ENCODE measurements at places on chromosomes 2 and 18.

GRCh38 chr2:134181219-134181618 is 72.7 kb upstream of the MGAT5 start:
- DNase-seq, result peak; percentile 69

DNA sequence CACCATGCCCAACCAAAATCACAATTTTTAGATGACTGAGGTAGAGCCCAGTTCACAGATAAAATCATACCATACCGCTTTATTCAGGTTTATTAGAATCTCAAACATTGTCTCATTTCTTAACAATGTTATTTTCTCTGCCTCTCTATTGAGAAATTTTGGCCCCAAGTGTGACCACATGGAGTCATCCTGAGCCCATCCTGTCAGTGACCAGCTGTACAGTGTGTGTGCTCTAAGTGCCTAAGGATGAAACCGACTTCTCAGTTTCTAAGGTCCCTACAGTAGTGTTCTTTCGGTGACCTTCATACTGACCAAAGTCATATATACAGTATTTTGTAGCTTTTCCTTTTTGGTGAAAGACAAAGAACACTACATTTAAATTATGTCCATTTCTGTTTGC is 123.7 kb upstream of the MSTN start:
- DNase-seq, result no peak

- peak; percentile 56 for DNase-seq
These were observed 1.6 kb downstream of the KLHL14 start for GRCh38 chr18:32771169-32771751.

- DNase-seq, result no peak
These were observed 8.8 kb downstream of the NAB1 start for GRCh38 chr2:190657474-190658255.

DNA sequence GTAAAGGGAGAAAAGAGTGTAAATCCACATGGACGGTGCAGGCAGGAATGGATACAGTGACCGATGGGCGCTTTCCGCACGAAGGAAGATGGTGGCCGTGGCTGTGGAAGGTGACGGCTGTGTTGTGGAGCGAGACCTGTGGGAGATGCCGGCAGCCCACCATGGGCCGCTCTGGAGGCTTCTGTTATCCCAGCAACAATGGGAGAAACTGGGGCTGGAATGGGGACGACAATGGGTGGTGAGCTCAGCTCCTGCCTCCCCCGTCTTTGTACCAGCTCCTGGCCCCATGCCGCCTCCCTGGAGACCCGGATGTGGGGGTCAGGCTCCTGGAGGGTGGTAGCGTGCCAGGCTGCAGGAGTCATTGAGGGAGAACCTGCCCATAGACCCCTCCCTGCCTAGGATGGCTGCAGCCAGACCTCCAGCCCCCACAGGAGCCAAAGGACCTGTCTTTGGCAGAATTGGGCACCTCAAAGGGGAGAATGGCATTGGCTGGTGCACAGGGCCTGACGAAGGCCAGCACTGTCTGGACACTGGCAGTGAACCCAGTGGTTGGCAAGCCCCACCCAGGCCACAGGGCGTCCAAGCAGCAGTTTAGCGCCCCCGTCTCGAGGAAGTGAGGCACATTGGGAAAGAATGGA is 72.6 kb downstream of the SLC66A2 start:
- DNase-seq, result no peak

DNA sequence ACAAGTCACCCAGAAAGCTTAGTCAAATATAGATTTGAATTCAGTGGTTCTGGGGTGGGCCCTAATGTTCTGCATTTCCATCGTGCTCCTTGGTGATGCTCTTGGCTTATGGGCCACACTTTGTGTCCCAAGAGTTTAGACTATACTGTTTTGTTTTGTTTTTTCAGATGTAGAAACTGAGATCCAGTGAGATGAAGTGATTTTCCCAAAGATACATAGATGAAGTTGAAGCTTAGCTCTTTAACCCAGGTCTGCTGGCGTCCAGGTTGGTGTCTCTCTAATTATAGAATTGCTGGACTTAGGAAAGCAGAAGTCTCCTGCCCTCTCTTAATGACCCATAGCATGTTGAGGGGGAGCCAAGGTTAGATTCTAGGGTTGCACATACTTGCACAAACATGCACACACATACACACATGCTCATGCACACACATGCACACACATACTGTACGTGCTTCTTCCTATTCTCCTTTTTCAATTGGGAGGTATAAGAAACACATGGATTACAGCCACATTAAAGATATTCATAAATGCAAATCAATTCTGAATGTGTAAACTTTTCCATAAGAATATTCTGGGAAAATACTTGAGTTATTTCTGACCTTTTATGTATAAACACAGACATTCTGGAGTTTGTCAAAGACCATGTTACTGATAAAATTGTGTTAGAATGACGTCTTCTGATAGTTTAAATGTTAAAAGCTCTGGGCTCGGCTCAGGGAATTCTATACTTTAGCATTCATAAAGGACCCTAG is 41.3 kb upstream of the IL1R1 start:
- no peak for DNase-seq

- no peak for DNase-seq
These were observed 43.1 kb upstream of the GPC1 start for GRCh38 chr2:240392084-240392947.

DNA sequence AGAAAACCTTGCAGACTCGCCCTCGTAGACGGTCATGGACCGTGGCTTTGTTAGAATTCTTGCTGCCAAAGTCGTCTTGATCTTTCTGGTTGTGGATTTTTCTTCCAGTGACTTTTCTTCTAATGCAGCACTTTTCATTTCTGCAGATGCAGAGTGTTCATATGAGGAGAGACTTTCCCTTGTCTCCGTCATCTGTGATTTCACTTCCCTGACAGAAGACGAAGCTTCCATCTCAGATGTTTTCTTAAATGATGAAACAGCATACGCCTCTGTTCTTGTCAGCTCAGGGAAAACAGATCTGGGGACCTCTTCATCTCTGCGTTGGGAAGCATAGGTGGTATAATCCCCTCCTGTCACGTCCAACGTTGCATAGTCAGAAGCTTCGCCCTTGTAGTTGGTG is 50.9 kb downstream of the PLEKHA3 start:
- no peak for DNase-seq

DNA sequence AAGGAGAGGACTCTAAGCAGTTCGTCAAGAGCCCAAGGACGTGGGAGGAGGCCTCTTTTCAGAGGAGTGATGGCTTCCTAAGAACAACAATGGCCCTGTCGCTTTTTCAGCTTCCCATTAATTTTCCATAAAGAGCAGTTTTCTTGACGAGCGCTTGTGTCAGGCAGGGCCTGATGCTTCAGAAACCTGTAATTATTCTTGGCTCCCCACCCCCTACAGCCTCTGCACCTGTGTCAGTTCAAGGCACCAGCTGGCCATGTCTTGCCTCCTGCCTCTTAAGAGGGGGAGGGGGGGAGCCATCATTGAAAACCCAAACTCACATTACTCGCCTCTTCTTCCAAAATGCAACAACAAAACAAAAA is 32.3 kb downstream of the KLF7 start:
- DNase-seq, result no peak

DNA sequence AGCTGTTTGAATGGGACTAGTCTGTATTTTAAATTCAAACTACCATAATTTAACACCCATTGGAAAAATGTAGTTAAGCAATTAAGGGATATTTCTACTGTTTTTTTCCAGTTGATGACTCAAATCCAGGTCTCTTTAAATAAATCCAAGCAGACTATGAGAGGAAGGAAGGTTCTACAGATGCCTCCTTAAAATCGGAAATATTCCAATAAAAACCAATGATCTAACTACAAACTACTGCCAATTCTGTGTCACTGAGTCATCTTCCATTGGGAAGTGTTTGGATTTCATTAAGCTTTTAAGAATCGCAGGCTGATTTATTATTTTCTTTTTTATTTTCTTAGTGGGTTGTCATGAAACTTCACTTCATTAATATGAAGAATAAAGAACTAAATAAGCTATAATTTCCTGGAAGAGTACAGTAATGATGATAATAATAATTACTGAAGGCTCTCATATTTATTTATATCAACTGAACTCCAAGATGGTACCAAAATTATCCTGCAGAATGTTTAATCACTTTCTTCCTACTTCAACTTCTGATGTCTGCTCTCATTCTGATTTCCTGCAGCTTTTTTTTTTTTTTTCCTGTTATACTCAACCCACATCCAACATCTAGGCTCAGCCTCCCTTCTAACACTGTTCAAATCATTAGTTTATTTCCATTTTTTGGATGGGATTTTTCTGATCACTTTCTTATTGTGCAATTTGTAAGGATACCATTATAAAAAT is 166.3 kb upstream of the FN1 start:
- DNase-seq, result no peak

- no peak for DNase-seq
These were observed 95.6 kb downstream of the NUP35 start for GRCh38 chr2:183219888-183220287.

GRCh38 chr2:172496160-172496608 is 59.7 kb upstream of the PDK1 start:
- peak; percentile 54 for DNase-seq

DNA sequence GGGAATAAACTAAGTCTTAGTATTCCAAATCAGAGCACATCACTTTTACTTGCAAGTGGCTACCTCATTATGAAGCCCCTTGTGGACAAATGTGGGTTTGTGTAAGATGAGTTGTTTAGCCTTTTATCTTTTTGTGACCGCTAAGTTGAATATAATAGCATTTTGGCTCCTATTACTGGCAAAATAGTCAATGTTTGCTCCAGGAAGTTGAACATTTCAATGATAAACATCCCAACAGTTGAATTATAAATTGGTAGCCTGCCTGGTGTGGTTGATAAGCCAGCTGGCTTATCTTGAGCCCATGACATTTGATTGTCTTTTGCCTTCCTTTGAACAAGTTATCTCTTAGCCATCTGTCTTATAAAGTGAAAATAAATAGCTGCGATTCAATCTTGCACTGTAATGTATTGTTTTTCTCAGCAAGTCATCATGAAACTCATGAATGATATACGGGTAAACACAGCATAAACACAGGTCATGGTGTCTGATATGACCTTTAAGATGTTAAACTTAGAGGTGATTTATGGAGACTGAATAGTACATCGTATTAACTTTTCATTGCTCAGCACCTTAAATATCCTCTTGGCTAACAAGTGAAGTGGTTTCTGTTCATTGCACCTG is 338.4 kb downstream of the SOCS6 start:
- no peak for DNase-seq

DNA sequence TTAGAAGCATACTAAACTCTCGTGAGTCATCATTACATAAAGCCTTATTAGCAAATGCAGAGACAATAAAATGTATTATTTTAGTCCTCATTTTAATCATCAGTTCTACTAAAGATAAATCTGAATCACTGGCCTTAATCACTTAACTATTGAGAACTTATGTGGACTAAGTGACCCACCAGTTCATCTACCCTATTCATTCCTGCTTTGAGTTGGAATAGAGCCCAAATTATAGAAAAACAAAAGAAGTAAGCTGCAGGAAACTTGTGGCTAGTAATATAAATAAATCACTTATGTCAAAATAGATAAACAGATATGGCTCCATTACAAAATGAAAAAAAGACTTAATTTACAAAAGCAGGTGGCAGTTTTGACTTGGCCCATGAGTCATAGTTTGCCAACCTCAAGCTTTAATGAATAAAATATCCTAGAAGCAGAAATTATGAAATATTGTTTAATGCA is 851.8 kb upstream of the CRIM1 start:
- DNase-seq, result no peak

- DNase-seq, result no peak
These were observed 80.2 kb upstream of the GPC1 start for GRCh38 chr2:240355001-240355891.

- DNase-seq, result peak; percentile 18
These were observed 325.4 kb upstream of the FIGN start for GRCh38 chr2:164061129-164061746.

DNA sequence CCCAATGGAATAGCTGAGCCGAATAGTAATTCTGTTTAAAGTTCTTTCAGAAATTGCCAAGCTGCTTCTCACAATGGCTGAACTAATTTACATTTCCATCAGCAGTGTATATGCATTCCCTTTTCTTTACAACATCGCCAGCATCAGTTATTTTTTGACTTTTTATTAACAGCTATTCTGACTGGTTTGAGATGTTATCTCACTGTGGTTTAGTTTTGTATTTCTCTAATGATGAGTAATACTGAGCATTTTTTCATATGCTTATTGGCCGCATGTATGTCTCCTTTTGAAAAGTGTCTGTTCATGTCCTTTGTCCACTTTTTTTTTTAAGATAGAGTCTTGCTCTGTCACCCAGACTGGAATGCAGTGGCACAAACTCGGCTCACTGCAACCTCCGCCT is 100.7 kb downstream of the C2orf74 start:
- DNase-seq, result no peak

GRCh38 chr2:71498261-71498701 is 44.9 kb downstream of the DYSF start:
- DNase-seq, result no peak

DNA sequence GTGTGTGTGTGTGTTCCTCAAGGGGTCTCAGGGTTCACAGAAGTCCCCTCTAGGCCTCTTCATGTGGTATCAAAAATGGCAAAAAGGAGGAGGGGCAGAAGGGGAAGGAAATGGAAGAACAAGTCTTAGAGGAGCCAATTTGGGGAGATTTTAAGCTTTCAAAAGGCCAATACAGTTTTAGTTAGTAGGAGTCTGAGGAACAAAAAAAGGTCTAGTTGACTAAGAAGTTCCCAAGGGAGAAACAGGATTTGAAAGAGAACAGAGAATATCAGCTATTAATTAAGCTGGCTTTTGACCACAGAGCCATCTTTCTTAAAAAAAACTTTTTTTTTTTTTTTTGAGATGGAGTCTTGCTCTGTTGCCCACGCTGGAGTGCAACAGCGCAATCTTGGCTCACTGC is 7.1 kb downstream of the RNF125 start:
- DNase-seq, result no peak

DNA sequence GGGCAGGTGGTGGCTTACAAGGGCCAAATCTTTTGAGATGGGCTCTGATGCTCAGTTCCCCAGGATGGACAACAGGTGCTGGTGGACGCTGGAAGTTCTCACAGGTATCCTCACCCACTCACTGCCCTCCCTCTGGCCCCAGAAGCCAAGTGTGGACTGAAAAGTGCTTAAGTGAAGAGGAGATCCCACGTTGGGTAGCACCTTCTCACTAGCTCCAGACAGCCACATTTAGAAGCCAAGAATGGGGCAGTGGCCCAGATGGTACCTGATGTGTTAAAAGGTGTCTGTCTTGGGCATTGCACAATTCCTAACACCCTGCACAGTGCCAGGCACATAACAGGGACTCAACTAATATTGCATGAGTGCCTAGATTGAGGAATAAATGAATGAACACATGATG is 115.3 kb upstream of the TEX51 start:
- DNase-seq, result no peak

DNA sequence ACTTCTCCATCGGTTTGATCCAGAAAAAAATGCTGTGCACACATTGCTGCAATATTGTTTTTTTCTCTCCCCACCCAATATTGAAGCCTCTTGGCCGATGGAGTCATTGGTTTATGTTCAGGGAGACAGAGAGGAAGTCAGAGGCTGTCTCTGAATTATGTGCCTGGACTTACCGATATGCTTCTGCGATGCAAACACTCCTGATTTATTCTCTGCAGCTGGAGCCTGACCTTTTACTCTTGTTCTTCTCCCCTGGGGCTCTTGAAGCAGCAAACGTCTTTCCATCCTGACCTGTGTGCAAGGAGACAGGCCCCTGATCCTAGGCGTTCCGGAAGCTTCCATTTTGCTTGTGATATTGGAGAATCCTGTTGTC is 99.6 kb downstream of the PTGR3 start:
- no peak for DNase-seq
